EH (cell line): ENCODE measurements at places on chromosomes 6 and 20.

GRCh38 chr6:157989541-157990289 lies 8.1 kb downstream of the SYNJ2 start:
- DNase-seq, result peak; percentile 68

GRCh38 chr6:121956782-121957181 lies 442.7 kb upstream of the HSF2 start:
- DNase-seq, result no peak

GRCh38 chr6:133804265-133804664 lies 84.6 kb upstream of the TCF21 start:
- DNase-seq, result no peak

DNA sequence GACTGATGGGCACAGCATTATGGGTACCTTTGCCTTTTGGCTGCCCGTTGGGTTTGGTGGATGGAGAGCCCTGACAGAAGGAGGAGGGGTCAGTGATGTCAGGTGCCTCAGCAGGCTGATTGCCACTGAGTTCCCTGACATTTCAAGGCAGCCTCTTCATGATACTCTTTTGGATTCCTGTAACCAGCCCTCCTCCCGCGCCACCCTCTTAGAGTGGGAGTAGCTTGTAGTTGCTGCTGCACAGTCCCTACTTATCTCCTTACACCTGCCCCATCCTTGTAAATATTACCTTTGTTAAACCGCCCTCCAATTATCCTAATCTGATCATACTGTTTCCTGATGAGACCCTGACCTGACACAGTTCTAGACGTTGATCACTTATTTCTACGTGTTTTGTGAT lies 140.0 kb downstream of the CFAP61 start:
- no peak for DNase-seq

- DNase-seq, result no peak
Measured at GRCh38 chr6:92777146-92777740, 642.1 kb downstream of the EPHA7 start.

DNA sequence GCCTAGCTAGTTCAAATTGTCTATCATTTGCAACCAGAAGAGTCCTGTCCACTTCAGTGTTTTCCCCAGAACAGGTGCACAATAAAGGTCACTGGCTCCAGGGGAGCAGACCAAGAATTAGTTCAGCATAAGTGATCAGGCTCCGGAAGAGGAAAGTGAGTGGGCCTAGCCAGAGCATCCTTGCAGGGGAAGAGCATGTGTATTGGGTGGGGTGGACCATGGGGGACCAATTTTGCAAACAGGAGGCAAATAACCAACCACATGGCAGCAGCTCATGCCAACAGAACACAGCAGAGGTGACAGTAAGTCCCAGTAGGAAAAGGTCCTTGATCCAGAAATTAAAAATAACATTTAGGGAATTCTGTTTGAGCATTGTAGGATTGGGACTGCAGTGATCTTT lies 43.2 kb upstream of the CNR1 start:
- no peak for DNase-seq

DNA sequence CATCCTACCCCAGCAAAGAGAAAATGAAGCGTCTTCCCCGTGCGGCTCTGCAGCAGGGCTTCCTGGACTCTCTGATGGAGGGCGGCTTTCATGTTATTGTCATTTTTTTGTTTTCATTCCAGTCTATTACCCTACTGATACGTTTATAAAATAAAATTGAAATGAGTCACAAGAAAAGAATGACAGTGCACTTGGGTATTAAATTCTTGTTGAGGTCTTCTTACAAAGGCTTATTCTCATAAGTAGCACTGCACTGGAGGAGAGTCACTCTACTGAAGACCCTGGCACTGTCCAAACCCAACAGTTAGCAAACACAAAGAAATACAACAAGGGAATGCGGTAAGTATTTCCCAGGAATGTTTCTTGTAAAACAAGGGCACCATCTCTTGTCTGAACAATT lies 379.3 kb downstream of the MAFB start:
- DNase-seq, result no peak

- DNase-seq, result no peak
Measured at GRCh38 chr6:30931272-30931671, 698 bp downstream of the SFTA2 start.

DNA sequence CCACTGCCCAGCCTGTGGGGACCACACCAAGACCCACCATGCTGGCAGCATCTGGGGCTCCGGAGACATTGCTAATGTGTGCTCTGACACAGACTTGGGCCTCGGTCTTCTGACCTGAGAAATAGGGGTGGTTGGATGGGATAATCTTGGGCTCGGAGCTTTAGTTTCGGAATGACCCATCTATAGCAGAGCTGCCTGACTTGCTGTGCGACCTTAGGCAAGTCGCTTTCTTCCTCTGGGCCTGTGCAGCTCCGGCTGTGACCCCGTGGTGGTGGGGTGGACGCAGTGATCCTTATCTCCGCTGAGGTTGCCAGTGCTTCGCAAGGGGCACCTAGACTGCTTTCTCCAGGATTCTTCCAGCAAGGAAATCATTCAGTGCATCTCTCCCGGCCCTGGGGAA lies 43.7 kb downstream of the CEBPB start:
- no peak for DNase-seq

GRCh38 chr20:64139199-64140060 lies 24.8 kb upstream of the MYT1 start:
- DNase-seq, result no peak

DNA sequence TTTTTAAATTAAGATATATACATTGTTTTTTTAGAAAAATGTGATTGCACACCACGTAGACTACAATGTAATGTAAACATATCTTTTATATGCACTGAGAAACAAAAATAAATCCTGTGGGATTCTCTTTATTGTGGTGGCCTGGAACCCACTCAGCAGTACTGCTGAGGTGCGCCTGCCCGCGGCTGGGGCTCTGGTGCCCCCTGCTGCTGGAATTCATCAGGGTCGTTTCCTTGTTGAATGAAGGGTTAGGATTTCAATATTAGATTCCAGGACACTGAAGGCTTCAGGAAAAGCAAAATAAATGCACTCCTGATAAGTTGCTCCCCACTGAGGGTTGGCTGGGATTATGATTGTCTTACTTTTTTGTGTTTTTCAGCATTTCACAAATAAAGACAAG lies 175.8 kb upstream of the GGTLC1 start:
- no peak for DNase-seq

DNA sequence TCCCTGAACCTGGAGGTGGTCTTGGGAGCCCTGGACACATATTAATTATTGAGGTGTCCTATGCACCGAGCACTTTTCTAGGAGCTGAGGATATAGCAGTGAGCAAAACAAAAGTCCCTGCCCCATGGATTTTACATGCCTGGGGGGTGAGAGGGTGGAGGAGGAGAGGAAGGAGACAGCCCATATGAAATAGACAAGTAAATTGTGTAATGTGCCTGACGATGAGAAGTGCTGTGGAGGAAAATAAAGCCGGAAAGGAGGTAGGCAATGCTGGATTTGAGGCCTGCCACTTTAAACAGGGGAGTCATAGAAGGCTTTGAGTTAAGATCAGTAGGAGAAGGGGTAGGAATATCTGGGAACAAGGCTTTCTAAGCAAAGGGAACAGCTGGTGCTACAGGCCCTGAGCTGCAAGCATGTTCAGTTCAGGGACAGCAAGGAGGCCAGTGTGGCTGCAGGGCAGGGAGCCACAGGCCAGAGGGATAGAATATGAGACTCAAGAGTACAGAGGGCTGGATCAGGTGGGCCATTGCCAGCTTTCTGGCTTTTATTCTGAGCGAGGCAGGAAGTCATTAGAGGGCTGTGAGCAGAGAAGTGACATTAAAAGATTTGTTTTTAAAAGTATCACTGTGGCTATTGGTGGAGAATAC lies 19.1 kb upstream of the MYLIP start:
- no peak for DNase-seq

DNA sequence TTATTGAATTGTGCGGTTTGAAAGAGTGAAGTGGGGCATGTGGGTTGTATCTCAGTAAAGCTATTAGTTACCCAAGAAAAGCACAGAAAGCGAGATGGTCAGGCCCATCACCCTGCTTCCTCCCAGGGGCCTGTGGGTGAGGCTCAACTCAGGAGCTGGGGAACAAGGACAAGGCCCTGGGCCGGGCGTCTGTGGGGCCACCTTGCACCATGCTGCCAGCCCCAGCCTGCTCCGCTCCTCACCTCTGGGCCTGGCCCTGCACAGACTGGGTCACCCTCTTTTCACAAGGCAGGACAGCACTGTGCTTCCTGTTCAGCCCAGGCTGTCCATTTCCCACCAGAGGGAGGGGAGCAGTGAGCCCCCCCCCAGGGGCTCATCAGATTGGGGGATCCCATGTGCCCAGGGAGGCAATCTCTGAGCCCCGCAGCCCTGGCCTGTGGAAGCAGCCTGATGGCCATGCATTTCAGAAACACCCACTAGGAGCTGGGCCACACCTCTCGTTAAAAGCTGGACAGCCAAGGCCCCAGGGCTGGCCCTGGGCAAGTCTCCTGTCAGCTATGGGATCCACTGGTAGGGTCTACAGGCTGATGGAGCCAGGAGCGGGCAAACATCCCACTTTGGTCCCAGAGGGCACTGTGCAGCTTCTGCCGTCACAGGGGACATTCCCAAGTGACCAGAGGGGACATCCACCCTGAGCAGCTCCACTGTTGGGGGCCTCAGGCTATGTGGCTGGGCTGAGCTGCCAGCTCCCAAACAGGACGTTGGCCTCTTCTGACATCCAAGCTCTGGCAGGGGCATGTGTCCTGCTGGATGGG lies 55.9 kb downstream of the YTHDF1 start:
- DNase-seq, result no peak

DNA sequence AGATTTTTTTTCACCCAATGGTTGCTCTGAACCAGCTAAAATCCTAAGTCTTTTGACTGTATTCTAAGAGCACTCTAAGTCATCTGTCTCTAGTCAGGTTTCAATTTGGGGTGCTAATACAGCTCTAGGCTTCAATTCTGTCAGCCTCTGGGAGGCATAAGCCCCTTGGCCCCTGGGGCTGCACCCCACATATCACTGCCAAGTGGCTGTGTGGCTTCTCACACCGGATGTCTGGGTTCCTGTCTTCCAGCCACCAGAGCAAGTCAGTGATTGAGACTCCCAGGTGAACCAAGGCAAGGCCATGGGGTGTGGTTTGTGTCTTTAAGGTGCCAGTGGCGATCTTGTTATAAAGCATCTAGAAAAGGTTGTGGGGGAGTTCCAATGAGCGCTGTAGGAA lies 136.5 kb downstream of the TMEM242 start:
- no peak for DNase-seq

DNA sequence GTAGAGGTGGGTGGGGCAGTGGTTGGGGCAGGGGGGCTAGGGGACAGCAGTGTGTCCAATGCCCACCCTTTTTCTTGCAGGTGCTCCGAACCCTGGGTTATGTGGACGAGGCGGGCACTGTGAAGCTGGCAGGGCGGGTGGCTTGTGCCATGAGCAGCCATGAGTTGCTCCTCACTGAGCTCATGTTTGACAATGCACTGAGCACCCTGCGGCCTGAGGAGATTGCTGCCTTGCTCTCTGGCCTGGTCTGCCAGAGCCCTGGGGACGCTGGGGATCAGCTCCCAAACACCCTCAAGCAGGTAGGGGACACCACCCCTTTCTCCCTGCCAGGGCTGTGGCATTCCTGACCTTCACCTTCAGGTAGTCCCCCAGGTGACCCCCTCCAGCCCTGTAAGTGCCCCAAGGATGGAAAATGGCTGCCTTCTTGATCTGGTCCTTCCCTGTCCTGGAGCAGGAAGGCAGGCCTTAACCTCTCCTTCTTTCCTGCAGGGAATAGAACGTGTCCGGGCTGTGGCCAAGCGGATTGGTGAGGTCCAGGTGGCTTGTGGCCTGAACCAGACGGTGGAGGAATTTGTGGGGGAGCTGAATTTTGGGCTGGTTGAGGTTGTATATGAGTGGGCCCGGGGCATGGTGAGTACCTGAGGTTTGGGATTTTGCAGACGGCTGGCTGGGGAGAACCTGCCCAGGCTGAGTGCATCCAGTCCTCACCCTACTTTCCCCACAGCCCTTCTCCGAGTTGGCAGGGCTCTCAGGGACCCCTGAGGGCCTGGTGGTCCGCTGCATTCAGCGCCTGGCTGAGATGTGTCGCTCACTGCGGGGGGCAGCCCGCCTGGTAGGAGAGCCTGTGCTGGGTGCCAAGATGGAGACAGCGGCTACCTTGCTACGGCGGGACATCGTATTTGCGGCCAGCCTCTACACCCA lies 2.9 kb downstream of the DXO start:
- DNase-seq, result no peak

GRCh38 chr6:165662749-165663376 lies at the start of gene PDE10A:
Gene PDE10A (minus strand): TSS chr6:165663241. CDS start chr6:165662811, 430 bp downstream.
- no peak for DNase-seq

- no peak for DNase-seq
Measured at GRCh38 chr6:107122748-107123147, 7.4 kb upstream of the BEND3 start.

GRCh38 chr20:33400812-33401183 lies 521 bp downstream of the CDK5RAP1 start:
- DNase-seq, result no peak

DNA sequence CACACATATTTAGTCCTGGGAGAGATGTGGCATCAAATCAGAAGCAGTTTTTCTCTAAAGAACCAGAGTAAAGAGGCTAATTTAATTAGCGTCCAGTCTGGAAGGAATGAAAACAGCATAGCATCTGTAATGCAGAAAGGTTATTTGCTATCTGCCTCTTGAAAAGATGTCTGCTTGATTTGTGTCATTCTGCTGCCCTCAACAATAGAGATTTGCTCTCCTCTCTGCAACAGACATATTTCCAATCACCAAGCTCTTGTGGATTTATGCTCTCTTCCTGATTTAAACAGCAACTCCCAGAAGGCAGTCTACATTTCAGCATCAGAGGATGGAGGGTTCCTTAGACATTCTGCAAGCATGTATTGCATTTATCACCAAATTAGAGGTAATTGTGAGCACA lies 53.5 kb upstream of the AKAP12 start:
- no peak for DNase-seq
